LHCN-M2 (cell line): ENCODE measurements at places on chromosomes 1 and 21.

- no peak for DNase-seq
Observed at GRCh38 chr1:112872551-112872962, 83.4 kb downstream of the SLC16A1 start.

- DNase-seq: no peak
Observed at GRCh38 chr1:158356616-158357015, 2.9 kb downstream of the CD1E start.

GRCh38 chr1:202131956-202132821, 9.5 kb downstream of the GPR37L1 start:
- no peak for DNase-seq

DNA sequence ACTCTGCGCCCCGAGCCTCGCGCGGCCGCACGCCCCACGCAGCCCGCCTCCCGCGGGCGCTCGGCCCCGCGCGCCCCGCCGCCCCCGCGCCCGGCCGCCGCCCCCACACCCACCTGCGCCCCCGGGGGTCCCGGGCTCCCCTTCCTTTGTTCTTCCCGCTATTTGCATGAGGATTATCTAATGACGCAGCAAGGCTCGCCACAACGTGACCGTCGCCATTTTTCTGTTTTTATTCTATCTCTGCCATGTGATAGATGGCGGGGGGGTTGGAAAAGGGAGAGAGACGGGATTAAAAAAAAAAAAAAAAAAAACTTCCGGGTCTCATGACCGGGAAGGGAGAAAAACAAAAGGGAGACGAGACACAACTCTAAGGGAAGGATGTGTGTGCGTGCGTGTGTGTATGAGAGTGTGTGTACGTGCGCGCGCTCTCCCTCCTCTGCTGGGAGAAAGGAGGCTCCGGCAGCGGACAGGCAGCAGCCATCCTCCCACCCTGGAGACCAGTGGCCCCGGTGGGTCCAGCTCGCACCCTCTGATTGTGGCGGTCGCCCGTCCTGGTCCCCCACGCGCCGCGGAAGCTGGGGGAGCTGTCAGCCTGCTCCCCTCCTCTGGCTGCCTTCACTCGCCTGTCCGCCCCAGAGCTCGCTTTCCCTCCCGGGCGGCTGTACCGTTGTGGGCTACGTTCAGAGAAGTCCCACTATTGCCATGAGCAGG, 80.4 kb upstream of the AK4 start:
- DNase-seq: peak; percentile 76

GRCh38 chr1:38183747-38184146, 137.2 kb upstream of the POU3F1 start:
- DNase-seq: no peak

- no peak for DNase-seq
Observed at GRCh38 chr1:27824411-27824810, 6.2 kb upstream of the PPP1R8 start.

- no peak for DNase-seq
Observed at GRCh38 chr21:42214081-42214750, 4.7 kb upstream of the ABCG1 start.

DNA sequence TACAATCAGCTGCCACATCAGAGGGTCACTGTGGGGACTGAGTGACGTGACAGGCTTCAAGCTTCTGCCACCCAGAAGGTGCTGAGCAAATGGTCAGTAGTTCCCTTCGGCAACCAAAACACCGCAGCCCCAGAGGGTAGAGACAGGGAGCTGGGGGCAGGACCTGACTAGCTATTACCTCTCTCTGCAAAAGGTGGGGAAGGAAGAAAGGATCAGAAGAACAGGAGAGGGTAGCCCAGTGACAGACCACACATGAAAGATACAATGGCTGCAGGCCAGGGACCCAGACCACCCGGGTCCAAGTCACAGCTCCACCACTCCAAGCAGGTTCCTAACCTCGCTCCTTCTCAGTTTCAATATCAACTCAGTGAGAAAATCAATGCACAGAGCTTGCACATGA, 377.1 kb downstream of the NPHP4 start:
- no peak for DNase-seq

DNA sequence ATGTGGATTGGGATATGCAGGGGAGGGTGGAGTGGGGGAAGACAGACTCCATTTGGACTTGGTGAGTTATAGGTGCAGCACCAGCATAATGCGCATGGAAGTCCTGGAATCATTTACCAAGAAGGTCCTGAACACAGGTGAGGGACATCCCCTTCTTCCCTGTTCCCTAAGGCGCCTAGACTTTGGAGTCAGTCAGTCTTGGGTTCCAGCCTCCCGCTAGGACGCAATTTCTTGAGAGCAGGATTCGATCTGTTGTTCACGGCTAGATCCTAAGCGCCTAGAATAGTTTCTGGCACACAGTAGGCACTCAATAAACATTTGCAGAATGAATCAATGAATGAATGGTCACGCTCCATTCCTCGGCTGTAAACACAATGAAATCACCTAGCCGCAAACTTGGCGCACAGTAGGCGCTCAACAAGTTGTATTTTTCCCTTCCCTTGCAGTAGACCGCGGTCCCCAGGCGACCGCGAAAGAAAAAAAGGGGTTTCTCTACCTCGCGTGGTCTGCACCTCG, 1.0 kb upstream of the AK4 start:
- DNase-seq: peak; percentile 4

DNA sequence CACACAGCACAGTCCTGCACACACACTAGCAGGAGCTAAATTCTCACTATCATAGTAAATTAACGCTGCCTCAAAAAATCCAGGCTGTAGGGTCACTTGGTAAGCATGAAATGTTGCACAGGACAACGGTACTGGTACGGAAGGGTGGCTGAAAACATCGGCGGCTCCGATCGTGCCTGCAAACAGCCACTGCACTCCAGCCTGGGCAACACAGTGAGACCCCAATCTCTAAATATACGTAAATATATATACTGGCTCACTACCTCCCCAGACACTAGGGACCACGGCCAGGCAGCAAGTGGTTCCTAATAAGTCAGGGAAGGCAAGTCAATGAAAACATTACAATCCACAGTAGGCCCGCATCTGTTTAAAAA, 44.3 kb downstream of the GLIS1 start:
- no peak for DNase-seq

DNA sequence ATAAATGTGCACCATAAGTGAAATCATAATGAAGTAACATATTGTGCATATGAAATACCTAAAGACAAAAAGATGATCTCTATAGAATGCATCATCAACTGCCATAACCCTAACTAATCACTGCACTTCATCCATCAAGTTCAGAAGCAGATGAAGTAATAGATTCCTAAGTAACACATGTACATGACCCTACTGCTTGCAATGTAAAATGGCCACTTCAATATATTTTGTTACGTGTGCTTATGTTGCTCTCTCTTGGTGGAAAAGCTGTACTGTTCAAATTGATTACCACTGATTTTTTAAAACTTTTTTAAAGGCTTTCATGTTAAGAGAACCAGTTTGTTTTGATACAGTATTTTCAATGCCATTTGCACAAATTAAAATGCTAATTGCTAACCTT, 141.8 kb downstream of the TTLL7 start:
- DNase-seq: peak; percentile 9

GRCh38 chr21:14838400-14838799, 226.4 kb downstream of the NRIP1 start:
- DNase-seq: no peak
